Naive thymus-derived CD8-positive, alpha-beta T cell (primary cell): ENCODE measurements at places on chromosomes 7 and 10. TPM values are rescaled to one million over a fixed set of nuclear protein-coding genes. Genes with fewer than 3 reads are reported as not detected.
A peak's percentile ranks its signal among the peaks of the same experiment; 100 is the strongest.

CTAGE4 gene
- 1.9 TPM for total RNA-seq

- H3K27ac ChIP-seq, result peak overlapping the region; percentile 90
- no peak for DNase-seq
- peak overlapping the region; percentile 65 for H3K4me3 ChIP-seq
- no peaks in the 10 kb centered on the region for H3K27me3 ChIP-seq
- no peaks in the 10 kb centered on the region for H3K36me3 ChIP-seq
- peaks cover 32% of the 10 kb centered on the region for H3K4me1 ChIP-seq
These were observed 80.1 kb upstream of the PRSS1 start for GRCh38 chr7:142669074-142669654.

DNA sequence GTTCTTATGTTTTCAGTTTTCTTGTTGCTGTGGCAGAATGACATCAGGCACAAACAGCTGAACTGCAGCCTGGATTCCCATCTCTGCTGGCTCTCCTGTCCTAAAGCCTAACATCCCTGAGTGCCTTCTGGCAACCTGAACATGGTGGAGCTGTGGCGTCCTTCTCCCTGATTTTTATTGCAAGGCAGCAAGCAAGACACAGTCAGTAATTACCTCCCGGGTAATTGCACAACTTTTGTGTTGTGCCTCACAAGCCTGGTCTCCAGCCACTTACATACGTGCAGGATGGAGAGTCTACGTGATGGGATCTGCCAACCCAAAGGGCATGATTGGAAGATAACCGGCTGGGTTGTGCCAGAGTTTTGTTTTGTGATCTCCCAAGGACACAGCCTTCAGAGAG lies 116.1 kb upstream of the PARD3 start:
- H3K27me3 ChIP-seq, result no peaks in the 10 kb centered on the region
- DNase-seq, result no peak
- H3K4me1 ChIP-seq, result no peaks in the 10 kb centered on the region
- H3K27ac ChIP-seq, result no peak overlapping the region

- H3K36me3 ChIP-seq, result no peaks in the 10 kb centered on the region
- H3K27ac ChIP-seq, result no peak overlapping the region
- H3K4me3 ChIP-seq, result no peak overlapping the region
- DNase-seq, result no peak
- no peaks in the 10 kb centered on the region for H3K4me1 ChIP-seq
- peaks cover 11% of the 10 kb centered on the region for H3K27me3 ChIP-seq
These were observed 82.2 kb upstream of the NAMPT start for GRCh38 chr7:106367018-106367420.

INMT gene
- 0.77 TPM for total RNA-seq

DNA sequence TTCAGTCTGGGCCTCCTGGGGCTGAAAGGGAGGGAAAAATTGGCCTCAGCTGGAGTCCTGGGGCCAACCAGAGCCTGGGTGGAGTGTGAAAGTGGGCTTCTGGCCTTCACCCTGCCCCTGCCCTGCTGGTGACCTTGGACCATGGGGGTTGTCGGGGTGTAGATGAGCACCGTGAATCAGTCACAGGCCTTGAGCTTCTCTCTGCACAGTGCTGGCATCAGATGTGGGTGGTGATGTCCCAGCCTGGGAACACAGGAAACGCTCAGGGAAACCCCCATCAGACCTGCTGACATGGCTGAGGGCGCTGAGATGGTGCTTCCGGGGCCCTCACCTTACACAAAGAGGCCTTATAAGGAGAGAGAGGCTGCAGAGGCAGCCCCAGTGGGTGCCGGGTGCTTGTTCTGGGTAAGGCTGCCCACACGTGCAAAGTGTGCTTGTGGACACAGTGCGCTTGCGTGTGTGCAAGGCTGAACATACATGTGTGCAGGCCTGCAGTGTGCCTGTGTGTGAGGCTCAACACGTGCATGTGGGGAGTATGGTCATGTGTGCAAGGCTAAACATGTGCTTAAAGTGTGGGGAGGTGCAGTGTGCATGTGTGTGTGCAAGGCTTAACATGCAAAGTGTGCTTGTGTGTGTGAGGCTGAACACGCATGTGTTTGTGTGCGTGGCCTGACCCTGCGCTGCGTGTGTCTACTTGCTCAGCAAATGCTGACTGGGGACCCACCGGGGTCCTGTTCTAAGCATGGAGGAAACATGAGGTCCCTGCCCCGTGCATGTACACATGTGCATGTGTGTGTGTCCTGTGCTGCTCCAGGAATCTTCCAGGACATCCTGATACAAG lies 6.5 kb downstream of the ARPC1B start:
- H3K4me3 ChIP-seq, result peak overlapping the region; percentile 76
- peaks cover 46% of the 10 kb centered on the region for H3K36me3 ChIP-seq
- peak overlapping the region; percentile 87 for H3K27ac ChIP-seq
